Stimulated activated CD8-positive, alpha-beta memory T cell treated with anti-CD3 and anti-CD28 coated beads, Interleukin-15, amount 100 ng/mL, for 48 hours (primary cell): ENCODE measurements at places on chromosomes 5 and 9.

DNA sequence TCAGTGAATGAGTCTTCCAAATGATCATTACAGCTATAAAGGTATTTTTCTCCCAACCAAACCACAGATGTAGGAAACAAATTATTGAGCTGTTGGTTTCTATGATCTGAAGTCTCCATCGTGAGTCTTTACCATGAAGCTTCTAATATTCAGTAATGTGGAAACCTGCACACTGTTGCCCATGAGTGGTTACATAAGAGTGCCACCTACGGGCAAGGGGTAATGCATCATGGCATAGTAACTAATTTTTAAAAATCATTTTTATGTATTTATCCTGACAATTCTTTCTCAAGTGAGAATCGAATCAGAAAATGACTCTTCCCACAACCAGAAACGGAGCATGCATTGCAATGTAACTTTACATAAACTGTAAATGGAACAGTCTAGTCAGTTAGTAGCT, 282.5 kb upstream of the SMARCA2 start:
- no peak for DNase-seq

- no peak for DNase-seq
Observed at GRCh38 chr9:27866741-27867140, 293.5 kb upstream of the C9orf72 start.

GRCh38 chr5:160699301-160699700, 152.7 kb downstream of the ATP10B start:
- no peak for DNase-seq

DNA sequence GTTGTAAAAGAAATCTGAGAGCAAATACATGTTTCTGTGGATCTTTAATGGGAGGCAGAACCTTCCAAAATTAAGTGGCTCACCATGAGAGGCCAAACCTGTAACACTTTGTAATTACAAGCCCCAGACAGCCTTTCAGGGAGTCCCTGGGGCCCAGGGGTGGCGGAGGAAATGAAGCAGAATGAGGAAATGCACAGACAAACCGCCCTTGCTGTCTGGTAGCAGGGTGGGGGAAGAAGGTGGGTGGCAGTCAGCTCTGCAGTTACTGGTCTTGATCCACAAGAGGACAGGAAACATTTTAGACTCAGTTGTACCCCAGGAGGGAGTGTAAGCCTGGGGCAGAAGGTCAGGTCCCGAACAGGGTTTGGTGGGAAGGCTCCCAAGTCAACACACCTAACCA, 6.5 kb downstream of the ARL14EPL start:
- DNase-seq: no peak

DNA sequence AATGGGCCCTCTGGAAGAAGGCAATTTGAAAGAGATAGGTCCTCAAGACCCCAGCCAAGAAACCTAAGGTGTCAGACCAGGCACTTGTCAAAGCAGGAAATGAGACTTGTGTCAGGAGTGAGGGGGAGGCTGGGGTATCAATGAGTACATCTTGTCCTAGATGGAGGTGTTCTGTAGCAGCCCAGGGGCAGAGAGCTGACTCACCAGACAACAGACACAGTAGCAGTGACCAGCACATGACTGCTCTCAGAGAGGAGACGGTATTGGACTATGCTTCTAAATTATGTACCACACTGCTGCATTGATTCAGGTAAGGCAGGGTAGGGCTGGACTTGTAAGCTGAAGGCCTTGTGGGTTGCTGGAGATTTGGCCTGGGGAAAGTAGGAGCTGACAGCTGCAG, 551.2 kb upstream of the KLF4 start:
- no peak for DNase-seq

DNA sequence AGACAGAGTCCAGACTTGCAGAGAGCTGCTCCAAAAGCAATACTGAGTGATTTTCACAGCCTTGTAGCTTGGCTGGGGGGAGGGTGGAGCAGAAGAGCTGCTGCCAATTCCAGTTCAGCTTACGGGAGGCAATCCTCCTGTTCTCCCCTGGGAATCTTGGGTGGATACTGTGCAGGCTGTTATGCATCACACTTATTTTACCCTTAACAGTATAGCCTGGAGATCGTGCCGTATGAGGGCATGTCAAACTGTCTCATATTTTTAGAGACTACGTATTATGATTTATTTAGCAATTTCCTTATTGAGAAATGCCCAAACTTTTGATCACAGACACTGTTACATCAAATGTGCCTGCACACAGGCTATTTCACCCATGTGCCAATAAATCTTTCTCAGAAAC, 85.2 kb downstream of the BASP1 start:
- DNase-seq: no peak

- DNase-seq: no peak
Observed at GRCh38 chr5:9233712-9234111, 312.2 kb downstream of the SEMA5A start.

GRCh38 chr9:94805585-94805984, 79.1 kb downstream of the AOPEP start:
- DNase-seq: no peak

DNA sequence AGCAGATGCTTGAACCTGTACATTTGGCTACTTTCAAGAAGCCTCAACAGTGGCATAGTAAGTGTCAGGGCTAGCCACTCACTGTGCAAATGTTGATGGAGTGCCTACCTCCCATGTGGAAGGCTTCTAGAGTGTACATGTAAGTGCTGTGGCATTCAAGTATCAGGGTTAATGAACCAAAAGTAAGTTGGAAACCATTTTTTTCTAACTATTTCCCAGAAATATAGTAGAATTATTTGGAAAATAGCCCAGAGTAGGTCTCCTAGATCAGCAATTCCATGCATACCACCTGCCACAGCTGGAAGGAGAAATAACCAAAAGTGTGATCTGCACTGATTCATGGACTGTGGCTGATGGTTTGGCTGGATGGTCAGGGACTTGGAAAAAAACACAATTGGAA, 53.3 kb downstream of the FOXD1 start:
- no peak for DNase-seq

- DNase-seq: no peak
Observed at GRCh38 chr9:73137914-73138313, 13.8 kb upstream of the ANXA1 start.

- DNase-seq: no peak
Observed at GRCh38 chr5:59128646-59129290, 545.9 kb downstream of the RAB3C start.
